ENCODE measurements at places on chromosomes 1 and 21.
A peak's percentile ranks its signal among the peaks of the same experiment; 100 is the strongest.

DNA sequence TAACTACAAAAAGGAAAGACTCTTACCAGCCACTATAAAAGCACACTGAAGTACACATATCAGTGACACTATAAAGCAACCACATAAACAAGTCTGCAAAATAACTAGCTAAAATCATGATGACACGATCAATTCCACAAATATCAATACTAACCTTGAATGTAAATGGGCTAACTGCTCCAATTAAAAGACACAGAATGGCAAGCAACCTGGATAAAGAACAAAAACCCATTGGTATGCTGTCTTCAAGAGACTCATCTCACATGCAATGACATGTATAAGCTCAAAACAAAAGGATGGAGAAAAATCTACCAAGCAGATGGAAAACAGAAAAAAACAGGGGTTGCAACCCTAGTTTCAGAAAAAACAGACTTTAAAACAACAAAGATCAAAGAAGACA lies 59.7 kb upstream of the LYPLAL1 start:
- no peak for DNase-seq

DNA sequence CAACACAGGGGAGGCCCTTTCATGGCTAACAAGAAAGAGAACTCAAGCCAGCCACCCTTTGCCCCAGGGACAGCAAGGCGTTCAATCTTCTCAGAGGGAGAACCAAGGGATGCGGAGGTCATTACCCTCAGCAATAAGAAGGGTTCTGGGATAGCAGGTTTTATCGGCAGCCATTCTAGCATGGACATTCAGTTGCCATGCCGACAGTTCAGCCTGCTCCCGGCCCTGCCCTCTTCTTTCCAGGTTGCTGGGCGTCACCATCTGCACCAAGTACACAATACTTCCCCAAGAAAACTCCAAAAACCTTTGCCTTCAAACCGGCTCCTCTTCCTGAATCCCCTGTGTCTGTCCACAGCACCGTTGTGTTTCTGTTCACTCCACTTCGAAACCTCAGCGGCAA lies 47.1 kb downstream of the SYT2 start:
- DNase-seq = no peak

DNA sequence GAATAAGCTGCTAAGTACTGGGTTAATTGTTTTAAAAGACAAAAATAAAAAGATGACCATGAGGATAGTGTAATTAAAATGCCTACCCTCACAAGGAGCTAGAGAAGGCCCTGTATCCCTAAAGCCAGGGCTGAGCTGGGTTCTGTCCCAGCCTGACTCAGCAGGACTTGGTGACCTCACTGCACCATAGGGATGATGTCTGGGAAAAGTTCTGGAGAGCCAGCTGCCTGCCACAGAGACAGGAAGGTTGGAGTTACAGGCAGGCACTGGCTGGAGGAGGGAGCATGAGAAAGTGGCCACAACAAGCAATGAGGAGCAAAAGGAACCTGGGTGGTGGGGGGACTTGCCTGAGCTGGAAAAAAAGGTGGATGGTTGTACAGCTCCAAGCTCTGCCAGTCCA lies 5.7 kb upstream of the TNR start:
- no peak for DNase-seq

DNA sequence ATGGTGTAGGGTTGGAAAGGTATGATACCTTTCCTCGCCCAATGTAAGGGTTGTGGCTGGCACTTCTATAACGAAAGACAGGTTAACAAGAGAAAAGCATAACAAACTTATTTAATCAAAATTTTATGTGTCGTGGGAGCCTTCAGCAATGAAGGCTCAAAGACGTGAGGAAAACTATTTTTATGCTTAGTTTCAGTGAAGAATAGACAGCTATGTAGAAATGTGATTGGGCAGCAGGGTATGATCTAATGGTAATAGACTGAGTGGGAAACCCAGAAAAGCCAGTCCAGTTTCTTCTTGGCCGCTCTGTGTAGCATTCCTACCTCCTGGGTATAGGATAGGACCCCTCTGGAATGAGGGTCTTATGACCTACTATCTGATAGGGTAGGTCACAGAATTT lies 464.7 kb downstream of the ADGRL2 start:
- no peak for DNase-seq

DNA sequence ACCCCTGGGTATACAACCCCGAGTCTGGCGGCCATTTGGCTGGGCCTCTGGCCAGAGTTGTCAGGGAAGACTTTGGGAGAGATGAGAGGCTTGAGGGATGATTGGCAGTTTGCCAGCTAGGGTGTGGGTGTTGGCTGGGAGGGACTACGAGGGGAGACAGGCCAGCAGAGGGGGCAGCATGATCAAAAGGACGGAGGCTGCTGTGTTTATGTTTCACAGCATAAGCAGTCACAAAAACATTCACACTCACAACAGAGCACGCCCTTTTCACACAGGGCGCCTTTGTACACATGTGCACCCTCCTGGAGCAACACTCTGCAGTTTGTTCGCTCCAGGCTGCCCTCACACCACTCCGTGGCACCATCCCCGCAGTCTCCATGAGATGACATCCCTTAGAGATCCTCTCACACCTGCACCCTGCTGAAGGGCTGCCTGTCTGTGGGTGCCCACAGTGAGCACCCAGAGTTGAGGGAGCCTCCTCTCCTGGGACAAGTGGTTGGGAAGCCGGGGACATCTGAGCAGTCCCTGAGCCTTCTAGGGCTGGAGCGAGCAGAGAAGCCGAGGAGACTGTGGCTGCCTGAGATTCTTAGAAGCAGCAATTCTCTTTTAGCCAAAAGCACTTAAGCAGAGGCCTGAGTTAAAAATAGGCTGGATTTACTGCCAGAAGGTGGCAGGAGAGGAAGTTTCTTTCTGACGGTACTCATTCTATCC lies 15.4 kb downstream of the EFNA3 start:
- no peak for DNase-seq

DNA sequence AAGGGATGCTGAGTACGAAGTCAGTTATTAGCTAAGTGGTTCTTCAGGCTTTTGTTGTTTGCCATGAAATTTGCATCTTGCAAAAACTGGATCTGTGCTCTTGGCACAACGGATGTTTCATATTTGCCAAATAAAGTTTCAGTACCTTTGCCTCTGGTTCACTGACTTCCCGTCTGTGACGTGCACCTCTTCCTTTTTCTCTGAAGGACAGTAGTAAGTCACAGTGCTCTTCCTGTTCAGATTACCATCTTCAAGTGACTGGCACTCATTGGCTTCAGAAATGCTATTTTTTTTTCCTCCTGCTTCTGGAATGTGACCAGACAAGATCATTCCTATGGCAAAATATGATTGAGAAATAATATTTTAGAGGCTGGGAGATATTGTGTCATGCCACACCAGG lies 75.9 kb upstream of the GREM2 start:
- DNase-seq = no peak

GRCh38 chr1:75785320-75785982 lies 605 bp upstream of the RABGGTB start:
- DNase-seq = no peak

DNA sequence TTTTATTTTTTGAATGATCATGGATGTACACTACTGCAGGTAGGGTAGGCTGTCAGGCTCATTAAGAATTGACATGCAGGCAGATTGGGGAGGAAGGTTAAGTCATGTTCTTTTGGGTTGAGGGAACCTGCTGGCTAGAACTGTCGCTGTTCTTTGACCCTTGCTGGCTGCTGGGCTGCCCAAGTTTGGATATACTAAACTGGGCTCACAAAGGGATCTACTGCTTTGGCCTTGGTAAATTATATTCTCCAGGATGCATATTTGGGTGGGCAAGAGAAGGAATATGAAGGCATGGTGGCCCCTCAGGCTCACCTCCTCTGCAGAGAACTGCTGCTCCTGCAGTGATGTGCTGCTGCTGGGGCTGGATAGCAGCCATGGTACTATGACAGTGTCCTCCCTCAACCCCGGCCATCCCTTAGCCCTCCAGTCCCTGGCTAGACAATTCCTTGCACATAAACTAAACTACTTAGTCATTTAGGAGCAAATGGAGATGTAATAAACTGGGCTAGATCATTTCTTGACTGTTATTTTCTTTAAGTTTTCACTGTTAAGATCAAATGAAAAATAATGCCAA lies 6.1 kb downstream of the ATP1A1 start:
- DNase-seq = no peak

DNA sequence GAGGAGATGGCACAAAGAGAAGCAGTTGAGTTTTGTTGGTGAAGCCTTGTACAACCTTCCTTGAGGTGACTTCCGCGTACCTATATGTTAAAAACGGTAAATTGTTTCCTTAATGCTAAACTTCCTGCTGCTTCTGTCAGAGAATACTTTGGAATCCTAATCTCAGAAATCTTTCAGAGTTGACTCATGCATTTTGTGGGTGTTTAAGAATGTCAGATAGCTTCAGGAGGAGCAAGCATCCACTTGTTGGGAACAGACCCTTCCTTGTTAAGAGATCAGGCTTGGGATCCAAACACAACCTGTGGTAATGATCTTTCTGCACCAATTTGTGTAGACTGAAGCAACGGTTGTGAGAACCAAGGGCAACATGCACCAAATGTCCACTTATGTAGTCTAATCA lies 29.5 kb downstream of the AK4 start:
- no peak for DNase-seq

DNA sequence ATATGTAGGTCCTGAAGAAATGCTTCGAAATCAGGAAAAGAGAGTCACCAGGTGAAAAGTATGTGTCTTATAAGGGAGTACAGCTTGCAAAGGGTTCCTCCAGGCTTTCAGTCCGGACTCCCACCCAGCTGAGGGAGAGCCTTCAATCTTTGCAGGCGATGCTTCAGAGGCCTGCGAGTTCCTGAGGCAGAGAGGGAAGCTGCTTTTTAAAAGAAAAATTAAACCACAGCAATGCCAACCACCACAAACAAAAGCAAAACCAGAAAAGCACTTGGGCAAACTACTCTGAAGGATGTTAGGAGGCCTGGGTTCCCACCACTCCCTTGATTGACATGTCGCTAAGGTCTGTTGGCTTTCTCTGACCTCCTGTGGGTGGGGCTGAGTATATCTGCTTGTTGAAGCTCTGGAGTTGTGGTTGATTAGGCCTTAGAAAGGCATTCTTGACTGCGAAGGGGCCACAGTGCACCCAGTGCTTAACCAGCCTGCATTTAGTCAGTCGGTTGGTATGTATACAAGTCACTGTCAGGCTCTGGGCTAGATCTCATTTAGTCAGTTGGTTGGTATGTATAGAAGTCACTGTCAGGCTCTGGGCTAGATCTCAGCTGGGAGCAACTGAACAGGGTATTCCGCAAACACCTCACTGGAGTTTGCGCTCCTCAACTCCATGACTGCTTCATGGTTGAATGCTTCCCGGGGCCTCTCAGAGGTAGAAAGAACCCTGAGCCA lies 1.2 kb downstream of the NIPAL3 start:
- peak; percentile 22 for DNase-seq

- DNase-seq = no peak
Measured at GRCh38 chr1:154485106-154485505, 16.9 kb upstream of the TDRD10 start.
